MG63 (cell line): ENCODE measurements at places on chromosomes 2 and 18. TPM values are rescaled to one million over a fixed set of nuclear protein-coding genes. Genes with fewer than 3 reads are reported as not detected.

DNA sequence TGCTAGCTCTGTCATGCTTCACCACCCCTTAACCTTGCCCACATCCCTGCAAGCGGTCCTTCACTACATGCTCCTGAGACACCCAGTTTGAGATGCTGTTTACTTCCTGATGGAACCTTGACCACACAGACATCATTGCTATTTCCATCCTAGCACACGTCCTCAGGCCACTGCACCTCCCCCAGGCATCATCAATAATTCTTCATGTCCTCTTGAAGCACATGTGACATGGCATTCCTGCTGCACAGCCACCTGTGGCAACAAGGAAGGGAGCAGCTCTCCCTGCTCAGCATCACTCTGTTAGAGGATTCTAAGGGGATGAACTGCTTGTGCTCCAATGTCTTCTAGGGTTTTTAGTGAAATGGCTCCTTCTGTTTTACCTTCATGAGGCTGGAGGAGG lies 26.1 kb upstream of the ST3GAL5 start:
- no peak for DNase-seq

- no peak for DNase-seq
These were observed 149.7 kb downstream of the HNMT start for GRCh38 chr2:138113871-138114525.

DNA sequence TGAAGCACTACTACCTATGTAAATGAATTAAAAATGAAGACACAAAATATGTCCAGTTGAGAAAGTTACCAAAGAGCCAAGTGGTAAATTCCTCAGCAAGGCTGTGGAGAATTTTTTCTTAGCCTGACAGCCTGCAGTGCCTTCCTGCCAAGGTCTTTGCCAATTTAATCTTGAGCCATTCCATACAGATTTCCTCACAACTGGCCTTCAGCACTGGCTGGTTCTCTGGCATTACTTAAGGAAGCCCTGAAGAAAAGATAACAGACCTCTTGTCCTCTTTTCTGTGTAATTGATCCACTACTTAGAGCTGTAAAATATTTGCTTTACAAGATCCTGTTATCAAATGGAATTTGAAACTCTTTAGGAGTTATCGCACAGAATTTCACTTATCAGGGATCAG lies 334.2 kb upstream of the LRRTM1 start:
- peak; percentile 23 for DNase-seq

DNA sequence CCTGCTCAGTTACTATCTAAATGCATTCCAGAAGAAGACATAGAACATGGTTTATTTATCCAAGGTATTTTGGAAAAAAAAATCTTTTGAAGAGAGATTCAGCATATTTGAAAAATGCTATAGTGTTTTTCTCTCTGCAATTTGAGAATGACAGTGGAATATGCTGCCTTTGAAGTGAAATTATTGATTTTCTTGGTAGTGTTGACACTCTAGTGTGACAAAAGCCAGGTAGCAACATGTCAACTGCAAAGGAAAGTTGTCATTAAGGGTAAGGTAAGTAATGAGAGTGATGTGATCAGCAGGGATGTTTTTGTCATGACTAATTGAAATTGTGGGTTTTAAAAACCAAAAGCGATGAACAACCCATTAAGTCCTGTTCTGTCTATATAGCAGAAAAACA lies 1387.1 kb upstream of the TMEFF2 start:
- no peak for DNase-seq

DNA sequence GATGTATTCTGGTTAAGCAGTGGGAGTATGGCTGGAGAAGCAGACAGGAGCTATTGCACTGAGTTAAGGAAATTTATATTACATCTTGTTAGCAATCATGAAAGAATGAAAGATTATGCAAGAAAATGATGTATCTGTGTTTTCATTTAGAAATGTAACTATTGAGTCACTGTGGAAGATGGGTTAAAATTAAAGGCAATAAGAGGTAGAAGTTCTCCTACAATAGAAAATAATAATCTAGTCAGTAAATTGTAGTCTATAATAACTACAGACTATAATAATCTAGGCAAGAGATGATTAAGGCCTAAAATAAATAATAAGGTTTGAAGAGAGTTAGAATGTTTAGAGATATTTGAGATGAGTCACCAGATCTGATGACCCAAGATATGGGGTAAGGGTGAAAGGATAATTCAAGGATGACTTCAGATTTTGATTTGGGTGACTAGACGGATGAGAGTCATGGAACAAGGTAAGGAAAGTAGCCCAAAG lies 371.9 kb upstream of the KCNH7 start:
- DNase-seq: no peak

- no peak for DNase-seq
These were observed 10.0 kb downstream of the SH3RF3 start for GRCh38 chr2:109139002-109139401.

GRCh38 chr2:234098681-234099080 lies 48.2 kb downstream of the SPP2 start:
- DNase-seq: no peak

- no peak for DNase-seq
These were observed 41.5 kb upstream of the MAP3K20 start for GRCh38 chr2:173034143-173034542.

Gene PAPOLG
- total RNA-seq: 4.2 and 6.5 TPM in 2 replicates

DNA sequence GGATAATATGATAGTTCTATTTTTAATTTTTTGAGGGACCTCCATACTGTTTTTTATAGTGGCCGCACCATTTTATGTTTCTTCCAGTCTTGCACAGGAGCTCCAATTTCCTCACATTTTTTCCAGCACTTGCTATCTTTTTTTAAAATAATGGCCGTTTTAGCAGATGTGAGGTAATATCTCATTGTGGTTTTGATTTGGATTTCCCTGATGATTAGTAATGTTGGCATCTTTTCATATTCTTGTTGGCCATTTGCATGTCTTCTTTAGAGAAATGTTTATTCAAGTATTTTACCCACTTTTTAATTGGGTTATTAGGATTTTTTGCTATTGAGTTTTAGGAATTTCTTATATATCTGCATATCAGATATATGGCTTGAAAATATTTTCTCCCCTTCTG lies 29.9 kb upstream of the NAPG start:
- no peak for DNase-seq

- DNase-seq: no peak
These were observed 125.9 kb upstream of the CYRIA start for GRCh38 chr2:16791496-16791895.

DNA sequence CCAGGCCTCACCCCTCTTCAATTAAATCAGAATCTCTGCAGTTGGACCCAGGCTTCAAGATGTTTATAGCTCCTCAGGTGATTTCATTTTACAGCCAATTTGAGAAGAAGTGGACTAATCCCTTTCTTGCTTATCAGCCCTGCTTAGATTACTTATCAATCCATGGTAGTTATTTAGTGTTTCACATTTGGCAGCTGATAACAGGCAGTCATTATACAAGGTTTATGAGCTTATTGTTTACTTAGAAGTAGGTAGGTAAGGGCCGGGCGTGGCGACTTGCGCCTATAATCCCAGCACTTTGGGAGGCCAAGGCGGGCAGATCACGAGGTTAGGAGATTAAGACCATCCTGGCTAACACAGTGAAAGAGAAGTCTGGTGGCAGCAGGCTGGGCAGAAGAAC lies 237.5 kb downstream of the CTNNA2 start:
- no peak for DNase-seq

- no peak for DNase-seq
These were observed 64.0 kb upstream of the CABLES1 start for GRCh38 chr18:23071285-23071684.

- DNase-seq: no peak
These were observed 29.2 kb downstream of the KCTD1 start for GRCh38 chr18:26519114-26519513.

DNA sequence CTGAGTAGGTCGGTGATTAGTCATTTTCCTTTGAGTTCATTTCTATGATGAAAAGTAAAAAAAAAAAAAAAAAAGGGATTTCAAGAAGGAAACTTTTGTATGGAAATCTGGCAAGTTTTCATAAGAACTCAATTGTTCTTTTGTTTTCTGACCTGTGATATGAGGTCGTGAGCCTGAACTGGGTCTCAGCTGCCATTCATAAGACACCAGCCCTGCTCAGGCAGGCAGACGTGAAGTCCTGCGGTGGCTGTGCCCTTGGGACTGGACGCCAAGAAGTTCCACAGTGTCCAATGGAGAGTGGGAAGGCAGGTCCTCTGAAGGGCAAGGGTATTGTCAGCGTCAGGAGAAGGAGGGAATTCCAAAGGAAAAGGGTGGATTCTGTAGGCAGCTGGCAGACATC lies 183.9 kb downstream of the NCK2 start:
- no peak for DNase-seq

DNA sequence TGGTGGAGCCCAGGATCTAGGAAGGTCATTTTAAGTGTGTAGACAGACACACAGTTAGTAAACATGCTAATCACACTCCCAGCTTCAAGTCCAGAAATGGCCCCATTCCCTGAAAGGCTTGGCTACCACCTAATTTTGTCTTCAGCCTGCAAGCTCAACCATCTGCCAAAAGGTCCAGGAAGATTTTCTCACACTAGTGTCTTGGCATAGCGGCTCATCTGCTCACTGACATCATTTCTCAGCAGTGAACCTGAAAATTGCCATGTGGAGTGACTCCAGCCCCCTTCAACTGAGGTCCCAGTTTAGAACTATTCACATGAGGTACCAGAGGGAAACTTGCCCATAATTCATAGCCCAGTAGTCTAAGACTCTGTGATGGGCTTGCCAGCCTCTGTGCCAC lies 748.9 kb downstream of the LRP1B start:
- DNase-seq: no peak

- no peak for DNase-seq
These were observed 85.7 kb downstream of the CEP192 start for GRCh38 chr18:13076886-13077285.

GRCh38 chr18:73778032-73778359 lies 369.6 kb downstream of the FBXO15 start:
- DNase-seq: no peak

GRCh38 chr18:74377776-74378175 lies 62.1 kb downstream of the C18orf63 start:
- no peak for DNase-seq

Gene LIMS4
- 0.26 TPM in 1 of 2 replicates, not detected in the other for total RNA-seq

DNA sequence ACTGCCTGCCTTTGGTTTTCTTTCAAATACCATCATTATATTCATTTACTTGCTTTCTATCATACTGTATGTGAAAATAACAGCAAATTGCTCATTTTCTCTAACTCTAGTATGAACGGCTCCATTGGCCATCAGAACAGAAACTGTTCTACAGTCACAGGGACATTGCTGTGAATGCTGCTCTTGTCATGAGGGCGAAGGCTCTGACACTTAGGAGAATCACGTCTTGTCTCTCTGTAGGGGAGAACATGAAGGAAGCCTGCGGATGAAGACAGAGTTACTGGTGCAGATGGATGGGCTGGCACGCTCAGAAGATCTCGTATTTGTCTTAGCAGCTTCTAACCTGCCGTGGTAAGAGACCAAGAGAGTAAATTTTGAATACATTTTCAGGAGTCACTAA lies 41.7 kb upstream of the ELOA2 start:
- no peak for DNase-seq

DNA sequence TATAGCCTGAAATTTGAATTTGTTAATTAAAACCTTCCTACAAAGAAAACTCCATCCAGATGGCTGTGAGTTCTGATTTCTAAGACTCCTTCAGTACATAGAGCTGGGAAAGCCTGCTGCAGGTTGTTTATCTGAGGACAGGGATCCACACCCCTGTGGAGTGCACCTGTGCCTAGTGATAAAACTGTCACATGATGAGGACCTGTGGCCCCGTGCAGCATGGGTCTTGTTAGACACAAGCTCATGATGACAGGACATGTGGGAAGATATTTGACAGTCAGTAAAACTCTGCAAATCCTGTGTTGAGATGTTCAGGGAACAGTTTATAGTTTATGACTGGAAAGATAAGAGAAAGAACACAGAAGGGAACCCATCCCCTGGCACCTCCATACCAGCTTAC lies 133.2 kb upstream of the TMEM18 start:
- no peak for DNase-seq

DNA sequence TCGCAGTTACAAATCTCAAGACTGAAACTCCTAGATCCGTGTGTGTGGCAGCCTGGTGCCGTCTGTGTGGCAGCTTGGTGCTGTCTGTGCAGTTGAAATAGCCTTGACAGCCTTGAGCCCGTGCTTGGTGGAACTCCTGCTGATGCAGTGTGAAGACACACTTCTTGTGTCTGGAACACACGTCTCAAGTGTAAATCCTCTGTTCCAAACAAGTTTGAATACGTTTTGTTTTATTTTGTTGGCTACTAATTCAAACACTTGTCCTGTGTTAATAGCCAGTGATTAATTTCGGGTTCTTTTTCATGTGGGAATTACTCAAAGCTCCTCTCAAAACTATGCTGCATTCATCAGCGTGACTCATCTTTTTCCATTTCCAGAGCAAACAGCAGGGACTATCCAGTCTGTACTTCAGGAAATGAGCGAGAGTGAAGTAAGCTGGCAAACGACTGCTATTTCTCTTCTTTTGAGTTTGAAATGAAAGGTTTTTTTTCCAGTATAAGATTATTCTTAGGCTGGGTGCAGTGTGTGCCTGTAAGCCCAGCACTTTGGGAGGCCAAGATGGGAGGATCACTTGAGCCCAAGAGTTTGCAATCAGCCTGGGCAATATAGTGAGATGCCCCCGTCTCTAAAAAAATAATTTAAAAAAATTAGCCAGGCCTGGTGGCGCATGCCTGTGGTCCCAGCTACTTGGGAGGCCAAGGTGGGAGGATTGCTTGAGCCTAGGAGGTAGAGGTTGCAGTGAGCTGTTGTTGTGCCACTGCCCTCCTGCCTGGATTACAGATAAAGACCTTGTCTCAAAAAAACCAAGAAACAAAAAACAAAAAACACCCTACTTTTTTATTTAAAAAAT lies 152.9 kb downstream of the SPP2 start:
- DNase-seq: peak; percentile 74

Gene GRB14
- 1.1 and 1.4 TPM in 2 replicates for total RNA-seq

DNA sequence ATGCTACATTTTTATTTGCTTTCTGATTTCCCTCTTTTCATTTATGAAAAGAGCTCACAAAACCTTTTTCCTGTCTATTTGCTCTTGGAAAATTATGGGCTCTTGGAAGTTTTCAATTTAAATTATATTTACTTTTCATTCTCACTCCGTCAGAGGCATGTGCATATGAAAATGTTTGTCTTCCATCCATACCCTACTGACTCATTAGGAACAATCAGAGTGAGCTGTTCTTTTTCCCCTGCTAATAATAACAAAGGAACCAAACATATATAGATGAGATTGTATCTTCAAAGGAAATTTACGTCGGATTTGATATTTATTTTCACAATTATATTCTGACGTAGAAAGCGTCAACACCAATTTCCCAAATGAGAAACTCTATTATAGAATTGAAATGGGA lies 1101.2 kb downstream of the TSN start:
- no peak for DNase-seq

Gene KIAA2012
- not detected in 2 replicates for total RNA-seq

Gene ORC4
- 15.9 and 66.5 TPM in 2 replicates for total RNA-seq
